ENCODE measurements at places on chromosomes 7 and 10.

DNA sequence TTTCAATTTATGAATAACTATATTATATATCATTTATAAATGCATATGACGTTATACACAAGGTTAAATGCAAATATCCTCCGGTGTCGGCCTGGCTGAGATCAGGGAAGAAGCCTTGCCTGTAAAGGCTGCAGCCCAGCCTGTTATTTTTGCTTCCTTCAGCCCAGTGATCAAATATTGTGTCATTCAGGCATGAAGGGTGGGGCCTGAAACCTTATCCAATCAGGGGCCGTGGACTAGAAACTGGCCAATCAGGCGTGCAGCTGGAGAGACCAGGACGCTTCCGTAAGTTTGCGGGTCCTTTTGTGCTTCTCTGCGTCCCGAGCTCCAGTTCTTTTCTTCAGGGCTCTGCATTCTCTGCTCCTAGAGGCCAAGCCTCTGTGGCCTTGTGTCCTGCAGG lies at the start of gene ZNF722:
Gene ZNF722 (plus strand): TSS at position 301 of the 400 bp plus-strand sequence. CDS start 113 bp downstream, outside the sequence.
- no peak for DNase-seq

GRCh38 chr7:36568452-36568849 lies 155.8 kb downstream of the AOAH start:
- DNase-seq = peak; percentile 32

DNA sequence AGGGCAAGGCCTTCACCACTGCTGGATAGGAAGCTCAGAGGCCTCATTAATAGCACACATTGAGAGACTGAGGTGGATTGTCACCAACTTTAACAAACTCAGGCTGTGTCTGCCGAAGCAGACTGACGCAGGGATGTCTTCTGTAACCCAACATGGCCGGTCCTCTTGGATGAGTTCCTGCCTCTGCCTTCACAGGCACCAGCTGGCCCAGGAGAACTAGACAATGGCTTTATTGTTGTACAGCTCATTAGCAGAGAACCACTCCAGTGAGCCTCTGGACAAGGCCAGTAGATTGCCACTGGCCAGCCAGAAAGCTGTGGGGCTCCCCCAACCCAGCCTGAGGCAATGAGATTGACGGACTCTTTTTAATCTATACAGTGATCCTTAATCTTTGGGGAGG lies 9.4 kb downstream of the NODAL start:
- no peak for DNase-seq

- no peak for DNase-seq
Observed at GRCh38 chr7:139106959-139107358, 2.6 kb downstream of the ZC3HAV1 start.

GRCh38 chr10:98332623-98333269 lies 64.8 kb upstream of the LOXL4 start:
- DNase-seq = no peak

- no peak for DNase-seq
Observed at GRCh38 chr10:78341953-78342614, 308.4 kb downstream of the RPS24 start.

- peak; percentile 77 for DNase-seq
Observed at GRCh38 chr7:157339777-157340677, 3.2 kb downstream of the DNAJB6 start.

- DNase-seq = no peak
Observed at GRCh38 chr7:105892387-105892786, 16.0 kb upstream of the ATXN7L1 start.

DNA sequence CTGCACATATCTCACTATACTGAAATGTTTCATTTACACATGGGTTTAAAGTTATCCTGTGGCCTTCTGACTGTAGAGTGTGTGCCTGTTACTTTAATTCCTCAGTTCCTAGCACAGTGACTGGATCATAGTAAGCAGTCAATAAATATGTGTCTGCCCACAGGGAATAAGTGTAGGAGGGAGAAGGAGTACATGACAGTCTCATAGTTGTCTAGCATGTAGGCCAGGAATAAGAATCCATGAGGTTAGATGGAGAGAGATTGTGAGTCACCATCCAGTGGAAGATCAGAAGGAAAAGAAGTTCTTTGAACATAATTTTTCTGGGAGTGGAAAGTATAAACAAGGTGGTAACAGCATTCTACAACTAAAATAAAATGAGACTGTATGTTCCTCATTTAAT lies 36.6 kb upstream of the SEMA3A start:
- no peak for DNase-seq

GRCh38 chr7:18828260-18828993 lies 289.0 kb downstream of the TWIST1 start:
- DNase-seq = no peak

DNA sequence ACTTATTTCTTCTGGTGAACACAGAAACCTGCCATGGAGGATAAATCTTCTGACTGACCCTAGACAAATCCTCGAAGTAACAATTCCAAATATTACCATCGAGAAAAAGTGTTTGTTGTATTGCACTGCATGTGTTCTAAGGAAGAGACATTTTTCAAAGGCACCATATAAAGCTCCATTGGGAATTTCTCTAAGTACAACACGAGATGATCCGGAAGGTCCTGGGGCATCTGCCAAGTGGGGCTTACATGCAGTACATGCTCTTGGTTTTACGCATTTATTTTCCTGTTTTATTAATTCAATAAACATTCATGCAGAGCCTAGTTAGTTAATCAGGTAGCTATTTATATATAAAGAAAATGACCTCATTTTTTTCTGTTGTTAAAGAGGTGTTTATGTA lies 692.0 kb upstream of the IGFBP3 start:
- DNase-seq = no peak

- no peak for DNase-seq
Observed at GRCh38 chr7:103729026-103729425, 260.4 kb downstream of the RELN start.

DNA sequence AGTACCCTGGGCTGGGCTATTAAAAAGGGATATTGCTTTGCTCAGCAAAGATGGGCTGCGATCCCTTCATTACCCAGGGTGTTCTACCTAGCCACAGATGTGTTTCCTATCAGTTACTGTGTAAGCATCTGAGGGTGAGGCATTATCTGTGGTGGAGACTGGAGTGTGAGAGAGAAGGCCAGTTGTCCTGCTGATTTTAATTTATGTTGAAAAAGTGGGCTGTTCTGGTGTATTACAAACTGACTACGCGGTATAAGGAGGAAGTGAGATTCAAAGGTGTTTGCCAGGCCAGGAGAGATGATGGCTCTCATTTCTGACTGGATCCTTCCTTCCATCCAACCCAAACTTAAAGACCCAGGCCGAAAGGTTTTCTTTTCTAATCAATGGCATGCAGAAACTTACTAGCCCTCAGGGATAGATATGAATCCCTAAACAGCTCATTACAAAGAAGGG lies 7.6 kb downstream of the TCF7L2 start:
- no peak for DNase-seq

DNA sequence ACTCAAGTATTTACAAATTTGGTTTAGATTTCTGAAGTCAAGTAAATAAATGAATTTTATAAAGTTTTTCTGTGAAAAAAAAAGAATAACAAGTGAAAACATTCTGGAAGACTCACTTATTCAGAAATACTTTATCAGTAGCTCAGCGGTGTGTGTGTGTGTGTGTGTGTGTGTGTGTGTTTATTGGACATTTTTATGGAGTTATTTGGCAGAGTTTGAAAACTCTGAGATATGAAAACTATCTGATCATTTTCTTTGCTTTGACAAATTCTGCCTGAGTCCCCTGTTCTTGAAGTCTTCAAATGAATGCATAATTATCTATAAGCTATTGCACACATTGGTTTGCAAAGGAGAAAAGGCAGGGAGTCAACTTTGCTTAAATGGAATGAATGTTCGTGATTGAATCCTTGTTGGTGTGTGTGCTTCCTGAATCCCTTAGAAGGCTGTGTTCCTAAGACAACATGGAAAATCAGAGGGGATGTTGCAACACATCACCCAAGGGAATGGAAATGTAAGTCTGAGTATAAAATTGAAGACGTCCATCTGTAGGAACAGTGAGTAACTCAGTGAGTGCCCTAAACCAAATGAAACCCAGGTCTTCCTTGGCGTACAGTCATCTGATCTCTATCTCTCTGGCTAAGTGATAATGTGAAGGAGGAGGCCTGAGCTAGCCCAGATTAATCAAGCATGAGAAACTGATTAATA lies 160.9 kb downstream of the REEP3 start:
- no peak for DNase-seq

GRCh38 chr7:144565586-144565985 lies 162.1 kb upstream of the NOBOX start:
- DNase-seq = no peak

DNA sequence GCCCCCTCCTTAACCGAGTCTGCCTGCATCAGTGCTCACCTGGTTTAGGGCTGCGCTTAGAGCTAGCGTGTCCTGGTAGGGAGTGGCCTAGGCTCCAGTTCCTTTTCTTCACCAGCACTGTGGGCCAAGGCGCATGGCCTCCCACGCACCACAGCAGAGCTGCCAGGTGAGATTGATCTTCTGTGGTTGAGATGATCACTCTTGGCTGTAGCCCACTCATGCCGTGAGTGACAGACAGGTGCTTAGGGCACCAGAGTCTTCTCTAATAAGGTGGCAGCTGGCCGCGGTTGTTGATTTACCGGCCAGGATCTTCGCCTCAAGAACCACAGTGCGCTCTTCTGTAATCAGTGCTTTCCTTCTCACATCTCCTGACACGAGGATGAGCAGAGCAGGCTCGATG lies 157.2 kb upstream of the INSYN2A start:
- no peak for DNase-seq

GRCh38 chr7:103576641-103577040 lies 130.6 kb upstream of the SLC26A5 start:
- DNase-seq = no peak

DNA sequence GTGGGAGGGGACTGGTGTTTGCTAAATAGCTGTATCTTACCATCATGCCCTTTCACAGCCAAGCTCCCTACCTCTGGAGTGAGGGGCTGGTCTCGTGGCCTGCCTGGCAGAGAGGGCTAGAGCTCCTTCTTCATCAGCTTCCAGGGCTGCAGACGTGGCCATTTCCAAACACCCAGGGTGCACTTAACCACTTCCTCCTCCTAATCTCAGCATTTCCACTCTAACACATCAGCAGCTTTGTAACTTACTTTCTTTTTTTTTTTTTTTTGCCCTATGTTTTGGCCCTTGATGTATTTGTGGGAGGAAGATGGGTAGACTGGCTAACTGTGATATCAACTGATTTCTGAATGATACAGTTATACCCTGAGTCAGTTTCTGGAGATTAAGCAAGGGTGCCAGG lies 27.4 kb downstream of the LRRC4 start:
- DNase-seq = peak; percentile 66

DNA sequence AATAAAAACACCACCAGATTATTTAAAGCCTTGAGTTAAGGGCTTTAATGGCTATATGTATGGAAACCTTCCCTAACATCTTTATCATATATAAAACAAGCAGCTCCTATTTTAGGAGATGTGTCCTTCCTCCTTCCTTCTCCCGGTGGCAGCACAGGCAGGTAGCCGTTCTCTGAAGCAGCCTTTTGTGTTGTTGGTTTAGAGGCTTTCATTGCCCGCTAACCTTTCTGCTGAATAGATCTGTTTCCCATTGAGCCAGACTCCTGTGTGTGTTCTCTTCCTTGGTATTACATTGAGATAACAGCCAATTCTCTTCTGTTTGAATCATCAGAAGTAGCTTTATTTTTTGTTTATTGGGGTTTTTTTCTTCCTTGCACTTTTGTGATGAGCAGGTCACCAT lies 131.3 kb downstream of the CACNB2 start:
- no peak for DNase-seq

DNA sequence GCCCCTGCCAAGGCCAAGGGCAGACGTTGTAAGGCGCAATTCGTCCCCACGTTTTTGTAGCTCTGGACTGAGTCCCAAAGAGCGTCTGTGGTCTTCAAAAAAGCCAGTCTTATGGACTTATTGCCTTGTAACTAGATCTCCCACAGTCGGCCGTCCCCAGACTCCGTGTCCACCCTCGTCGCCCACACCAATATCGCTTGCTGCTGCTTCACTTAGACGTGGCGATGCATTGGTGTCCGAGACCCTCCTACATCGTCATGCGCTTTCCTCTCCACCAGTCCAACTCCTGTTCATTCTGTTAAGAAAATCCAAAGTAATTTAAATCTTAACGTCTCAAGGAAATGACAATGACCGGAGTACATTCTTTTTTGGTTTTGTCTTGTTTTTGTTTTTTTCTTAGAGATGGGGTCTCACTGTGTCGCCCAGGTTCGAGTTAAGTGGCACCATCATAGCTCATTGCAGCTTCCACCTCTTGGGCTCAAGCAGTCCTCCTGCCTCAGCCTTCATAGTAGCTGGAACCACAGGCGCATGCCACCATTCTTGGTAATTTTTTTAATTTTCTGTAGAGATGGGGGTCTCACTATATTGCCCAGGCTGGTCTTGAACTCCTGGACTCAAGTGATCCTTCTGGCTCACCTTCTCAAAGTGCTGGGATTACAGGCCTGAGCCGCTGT lies 851 bp downstream of the KIFBP start:
- peak; percentile 30 for DNase-seq

GRCh38 chr7:156751319-156751718 lies 110.7 kb downstream of the RNF32 start:
- DNase-seq = peak; percentile 54

DNA sequence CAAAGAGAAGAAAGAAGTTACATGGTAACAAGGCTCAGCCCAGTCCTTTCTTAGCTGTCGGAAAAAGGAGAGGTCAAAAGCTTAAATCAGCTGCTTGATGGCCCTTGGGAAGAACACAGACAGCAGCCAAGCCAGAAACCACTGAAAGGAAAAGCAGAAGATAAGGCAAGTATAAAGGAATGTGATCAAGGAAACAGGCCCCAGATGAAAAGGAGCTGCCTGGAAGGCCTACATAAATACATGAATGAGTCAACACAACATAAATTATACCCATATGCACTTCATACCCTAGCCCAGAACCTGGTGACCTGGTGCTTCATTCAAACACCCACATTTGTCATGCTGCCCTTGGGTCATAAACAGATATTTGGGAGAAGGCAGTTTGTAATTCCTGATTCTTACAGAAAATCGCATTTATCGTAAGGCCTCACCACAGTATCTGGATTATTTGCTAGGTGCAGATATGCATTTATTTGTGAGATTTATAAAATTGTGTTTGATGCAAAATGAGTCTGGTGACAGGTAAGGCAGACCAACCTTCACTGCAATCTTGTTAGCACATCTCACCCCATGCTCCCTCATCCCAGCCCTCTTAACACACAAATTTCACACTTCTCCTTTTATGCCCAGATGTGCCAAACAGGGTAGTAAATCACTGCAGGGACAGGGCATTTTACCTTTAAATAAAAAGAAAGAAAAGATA lies 94.9 kb upstream of the KCNIP2 start:
- no peak for DNase-seq

GRCh38 chr10:73876157-73876556 lies 1.8 kb upstream of the CAMK2G start:
- DNase-seq = no peak

DNA sequence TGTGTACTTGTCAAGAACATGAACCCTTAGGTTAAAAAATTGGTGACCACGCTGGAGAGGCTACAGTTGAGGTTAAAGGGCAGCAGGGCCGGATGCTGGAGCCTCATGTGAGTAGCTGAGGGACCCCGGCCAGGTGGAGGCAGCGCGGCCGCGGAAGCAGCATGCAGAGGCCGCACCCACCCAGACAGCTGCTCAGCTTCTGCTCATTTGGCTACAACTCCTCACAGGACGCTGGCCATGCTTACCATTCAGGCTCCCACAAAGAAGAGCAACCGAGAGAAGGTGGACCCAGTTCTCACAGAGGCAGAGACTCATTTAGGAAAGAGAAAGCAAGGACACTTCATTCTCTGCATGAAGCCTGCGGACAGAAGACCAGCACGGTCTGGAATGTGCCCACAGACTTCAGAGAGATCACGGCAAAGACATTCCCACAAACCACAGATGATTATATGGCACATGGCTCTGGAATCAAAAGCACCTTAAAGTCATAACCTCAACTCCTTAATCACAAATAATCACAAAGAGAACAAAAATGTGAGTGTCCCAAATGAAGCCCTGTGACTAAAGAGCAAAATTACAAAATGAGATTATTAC lies 94.4 kb downstream of the VOPP1 start:
- no peak for DNase-seq

- DNase-seq = no peak
Observed at GRCh38 chr10:99674762-99675161, 15.5 kb downstream of the ENTPD7 start.
